ENCODE measurements at places on chromosomes 13 and 19.

GRCh38 chr19:10517760-10518443 is 655 bp upstream of the S1PR5 start:
- peak; percentile 43 for DNase-seq

GRCh38 chr19:5621311-5621944 is 1.1 kb downstream of the SAFB2 start:
- no peak for DNase-seq

GRCh38 chr19:44949550-44949949 is 3.7 kb downstream of the APOC2 start:
- DNase-seq, result no peak

GRCh38 chr19:18750295-18750970 is 40.7 kb downstream of the COMP start:
- DNase-seq, result no peak

DNA sequence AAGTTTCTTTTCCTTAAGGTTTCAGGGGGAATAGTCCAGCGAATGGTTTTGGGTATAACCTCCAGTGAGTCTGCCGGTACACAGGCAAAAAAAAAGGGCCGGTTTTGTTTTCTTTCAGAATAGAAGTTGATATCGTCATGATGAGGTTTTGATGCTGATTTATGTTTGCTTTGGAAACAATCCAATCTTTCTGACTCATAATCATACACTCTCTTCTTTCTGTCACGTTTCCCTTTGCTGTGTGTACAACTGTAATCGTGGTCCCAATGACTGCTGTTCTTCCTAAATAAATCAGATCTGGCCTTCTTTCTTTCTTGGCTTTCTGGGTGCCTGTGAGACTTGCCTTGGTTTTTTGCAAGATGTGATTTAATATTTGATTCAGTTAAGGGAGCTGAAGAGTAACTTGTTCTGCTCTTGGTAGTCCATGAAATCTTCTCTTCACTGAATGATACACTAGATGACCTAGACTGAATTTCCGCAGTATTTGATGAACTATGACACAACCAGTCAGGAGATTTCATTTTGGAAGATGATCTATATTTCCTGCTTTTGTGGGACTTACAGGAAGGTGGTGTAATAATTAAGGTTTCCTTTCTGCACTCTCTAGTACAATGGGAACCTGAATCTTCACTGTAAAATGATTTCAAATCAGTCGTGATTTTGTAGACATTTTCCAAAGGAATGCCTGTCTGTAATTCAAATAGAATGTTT is 34.9 kb upstream of the METTL21C start:
- no peak for DNase-seq

- DNase-seq, result no peak
Measured at GRCh38 chr13:69306766-69307165, 800.9 kb upstream of the ATXN8OS start.

GRCh38 chr13:42597505-42597904 is 23.6 kb downstream of the TNFSF11 start:
- DNase-seq, result no peak

- no peak for DNase-seq
Measured at GRCh38 chr13:19023115-19023514, 158.5 kb downstream of the TUBA3C start.

DNA sequence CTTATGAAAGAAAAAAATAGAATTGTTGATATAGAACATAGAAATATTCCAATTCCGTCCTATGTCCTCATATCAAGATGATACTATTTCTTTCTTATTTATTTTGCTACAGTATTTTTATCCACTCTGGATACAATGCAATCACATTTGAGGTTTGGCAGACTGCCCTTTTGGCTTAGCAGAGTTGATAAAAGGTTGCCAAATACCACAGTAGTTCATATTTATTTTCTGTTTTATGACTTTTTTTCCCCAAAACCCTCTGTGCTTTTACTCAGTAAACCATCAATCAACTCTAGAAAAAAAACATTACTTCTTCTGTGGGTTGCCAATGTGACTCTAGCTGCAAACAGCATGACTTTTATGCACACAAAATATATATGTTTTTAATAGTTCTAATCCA is 424.5 kb downstream of the PCDH9 start:
- DNase-seq, result no peak

DNA sequence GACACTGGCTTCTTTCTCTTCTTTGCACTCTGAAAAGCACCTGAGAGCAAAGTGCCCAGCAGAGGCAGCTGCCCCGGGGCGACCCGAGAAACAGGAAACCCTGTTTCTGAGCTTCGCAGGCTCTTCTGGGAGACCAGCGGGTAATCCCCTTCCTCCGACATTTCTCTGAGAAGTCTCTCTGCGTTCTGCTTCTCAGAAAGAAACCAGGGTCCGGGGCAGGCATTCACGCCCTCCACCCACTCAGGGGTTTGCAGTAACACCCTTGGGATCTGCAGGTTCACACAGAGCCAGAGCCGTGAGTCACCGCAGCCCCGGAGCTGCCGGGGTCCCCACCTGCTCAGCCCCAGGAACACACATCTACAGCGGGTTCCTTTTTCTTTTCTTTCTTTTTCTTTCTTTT is 86.0 kb downstream of the GADD45B start:
- peak; percentile 14 for DNase-seq

DNA sequence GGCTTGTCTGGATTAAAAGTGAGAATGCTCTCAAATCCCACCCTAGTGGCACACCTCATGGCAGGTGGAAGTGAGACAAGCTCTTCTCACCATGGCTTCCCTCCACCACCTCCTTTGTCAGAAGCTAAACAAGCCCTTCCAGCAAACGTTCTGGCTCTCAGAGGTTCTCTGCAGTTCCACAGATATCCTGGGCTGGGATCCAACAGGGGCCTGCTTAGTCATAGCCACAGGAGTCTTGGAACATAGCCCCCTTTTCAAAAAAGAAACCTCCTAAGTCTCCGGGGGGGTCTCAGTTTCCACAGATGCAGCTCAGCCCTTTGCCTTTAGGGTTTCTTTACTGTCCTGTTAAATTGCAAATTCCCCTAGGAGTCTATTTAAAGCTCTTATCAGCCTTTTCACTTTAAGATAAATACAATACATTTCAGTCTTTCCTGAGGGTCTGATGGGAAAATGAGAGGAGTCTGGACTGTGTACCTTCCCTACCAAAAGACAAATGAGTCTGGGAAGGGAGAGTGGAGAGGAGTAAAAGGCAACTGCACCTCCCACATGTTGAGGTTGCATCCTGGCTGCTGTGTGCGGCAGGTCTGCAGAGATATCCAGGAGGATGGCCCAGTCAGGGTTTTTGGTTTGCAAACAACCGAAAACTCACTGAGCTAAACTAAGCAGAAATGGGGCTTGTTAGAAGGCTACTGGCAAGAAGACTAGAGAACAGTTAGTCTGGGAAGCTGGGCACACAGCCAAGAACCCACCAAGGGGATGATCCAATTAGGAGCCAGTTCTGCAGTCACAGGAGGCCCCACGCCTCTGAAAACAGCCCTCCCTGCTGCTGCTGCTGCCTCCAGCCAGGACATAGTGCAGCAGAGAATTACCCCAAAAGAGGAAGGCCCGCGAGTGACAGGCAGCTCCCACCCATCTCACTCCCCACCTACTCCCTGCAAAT is 41.4 kb upstream of the SERP2 start:
- no peak for DNase-seq

DNA sequence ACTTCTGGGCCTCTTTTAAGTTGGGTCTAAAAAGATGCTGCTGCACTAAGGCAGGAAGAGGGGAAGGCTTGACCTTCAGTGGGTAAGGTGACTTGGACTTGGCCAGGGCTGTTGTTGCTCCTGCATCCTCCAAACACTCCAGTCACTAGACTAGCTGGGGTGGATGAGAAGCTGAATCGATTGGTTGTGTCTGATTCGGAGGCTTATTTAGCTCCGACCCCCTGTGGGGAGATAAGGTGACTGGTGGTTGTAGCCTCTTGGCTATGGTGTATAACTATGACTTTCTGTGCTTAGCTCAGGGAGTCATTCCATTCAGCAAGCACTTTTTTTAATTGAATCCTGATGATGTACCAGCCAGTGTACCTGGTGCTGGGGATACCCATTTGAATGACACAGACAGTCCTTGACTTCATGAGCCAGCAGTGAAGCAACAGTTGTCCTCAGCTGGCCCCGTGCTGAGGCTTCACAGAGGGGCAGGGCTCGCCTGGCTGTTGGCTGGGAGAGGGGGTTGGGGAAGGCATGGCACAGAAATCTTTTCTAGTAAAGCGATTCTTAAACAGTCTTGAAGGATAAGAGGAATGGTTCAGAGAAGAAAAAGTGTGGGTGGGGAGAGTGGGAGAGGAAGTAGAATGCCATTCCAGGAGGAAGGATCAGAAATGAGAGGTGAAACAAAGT is 9.9 kb downstream of the PCDH8 start:
- no peak for DNase-seq

GRCh38 chr13:59584101-59584500 is 579.6 kb downstream of the DIAPH3 start:
- no peak for DNase-seq

- no peak for DNase-seq
Measured at GRCh38 chr13:46543287-46543686, 9.7 kb upstream of the LRCH1 start.

DNA sequence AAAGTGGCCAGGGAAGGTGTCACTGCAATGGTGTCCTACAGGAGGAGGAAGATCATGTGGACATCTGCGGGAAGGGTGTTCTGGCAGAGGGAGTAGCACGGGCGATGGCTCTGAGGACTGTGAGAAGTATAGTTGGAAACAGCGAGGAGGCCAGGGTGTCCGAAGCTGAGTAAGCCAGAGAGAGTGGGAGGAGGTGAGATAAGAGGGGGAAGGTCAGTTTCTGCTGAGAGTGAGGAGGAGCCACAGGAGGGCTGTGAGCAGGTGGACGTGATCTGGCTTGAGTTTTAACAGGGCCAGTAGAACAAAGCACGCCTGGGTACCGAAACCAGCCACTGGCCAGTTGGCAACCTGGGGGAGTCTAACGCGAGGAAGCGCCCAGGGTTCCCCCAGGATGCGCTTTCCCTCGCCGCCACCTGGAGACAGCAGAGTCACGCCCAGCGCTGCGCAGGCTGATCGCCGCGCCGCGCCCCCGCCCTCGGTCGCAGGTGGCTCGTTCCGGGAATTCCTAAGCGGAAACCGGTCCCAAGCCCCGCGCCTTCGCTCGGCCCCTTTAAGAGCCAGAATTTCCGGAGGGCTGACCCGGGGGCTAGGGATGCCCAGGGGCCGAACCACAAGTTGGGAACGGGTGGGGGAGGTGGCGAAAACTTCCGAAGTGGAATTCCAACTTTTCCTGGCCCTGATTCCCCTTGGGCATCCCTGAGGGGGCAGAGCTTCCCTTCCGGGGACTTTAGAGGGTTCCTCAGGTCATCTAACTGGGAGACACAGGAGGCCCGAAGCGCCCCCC is 1.1 kb upstream of the LSR start:
- DNase-seq, result no peak

GRCh38 chr13:46288570-46289259 is 77.0 kb downstream of the LRRC63 start:
- peak; percentile 44 for DNase-seq

DNA sequence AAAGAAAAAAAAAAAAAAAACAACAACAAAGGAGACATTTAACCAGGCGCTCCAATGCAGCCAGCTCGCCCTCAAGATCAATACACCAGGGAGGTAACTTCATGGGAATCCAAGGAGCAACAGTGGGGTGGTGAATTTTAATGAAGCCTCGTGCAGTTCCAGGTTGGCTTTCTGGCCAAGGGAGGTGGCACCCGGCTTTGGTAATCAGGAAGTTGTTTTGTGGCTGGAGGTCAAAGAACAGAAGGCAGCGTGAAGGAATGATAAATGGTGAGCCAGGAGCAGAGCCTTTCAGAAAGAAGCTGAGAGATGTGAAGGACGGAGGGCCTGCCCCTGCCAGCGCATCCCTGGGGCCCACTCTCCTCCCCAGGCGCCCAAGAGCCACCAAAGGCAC is 188.2 kb upstream of the TSC22D1 start:
- DNase-seq, result no peak

DNA sequence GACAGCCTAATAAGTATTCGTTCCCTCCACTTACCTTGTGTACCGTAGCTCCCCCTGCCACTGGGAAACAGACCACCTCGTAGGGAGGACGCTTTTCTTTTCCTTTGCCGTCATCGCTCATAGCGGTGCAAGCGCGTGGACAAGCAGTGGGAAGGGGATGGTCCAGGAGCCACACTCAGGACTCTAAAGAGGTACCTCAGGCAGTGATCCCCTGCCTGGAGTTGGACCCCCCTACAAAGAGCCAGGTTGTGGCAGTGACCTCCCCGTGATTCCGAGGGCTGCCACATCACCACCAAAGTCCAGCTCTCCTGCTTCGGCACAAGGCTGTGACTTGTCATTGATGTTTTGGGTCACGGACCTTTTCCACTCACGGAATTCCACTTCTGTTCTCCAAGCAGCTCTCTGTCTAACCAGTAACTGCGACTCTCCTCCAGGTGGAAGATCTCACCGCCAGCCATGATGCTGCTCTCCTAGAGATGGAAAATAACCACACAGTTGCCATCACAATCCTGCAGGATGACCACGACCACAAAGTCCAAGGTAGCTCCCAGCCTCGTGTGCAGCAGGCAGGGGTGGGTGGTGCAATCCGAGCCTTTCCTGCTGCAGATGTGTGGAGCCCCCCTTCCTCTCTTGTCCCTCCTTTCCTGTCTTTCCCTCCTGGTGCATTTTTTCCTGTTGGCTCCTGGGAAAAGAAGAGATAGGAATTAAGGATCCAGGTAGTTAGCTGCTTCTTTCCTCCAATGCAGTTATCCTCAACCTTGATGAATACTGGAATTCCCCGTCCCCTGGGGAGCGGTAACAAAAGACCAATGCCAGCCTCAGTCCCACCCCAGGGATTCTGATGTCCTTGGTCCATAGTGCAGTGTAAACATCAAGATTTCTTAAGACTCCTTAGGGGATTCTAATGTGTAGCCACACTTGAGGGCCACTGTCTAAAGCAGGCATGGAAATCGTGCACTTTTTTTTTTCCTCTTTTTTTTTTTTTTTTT is 107.7 kb downstream of the SLC7A1 start:
- no peak for DNase-seq

GRCh38 chr13:113777311-113778260 is 18.6 kb downstream of the TMEM255B start:
- DNase-seq, result no peak

DNA sequence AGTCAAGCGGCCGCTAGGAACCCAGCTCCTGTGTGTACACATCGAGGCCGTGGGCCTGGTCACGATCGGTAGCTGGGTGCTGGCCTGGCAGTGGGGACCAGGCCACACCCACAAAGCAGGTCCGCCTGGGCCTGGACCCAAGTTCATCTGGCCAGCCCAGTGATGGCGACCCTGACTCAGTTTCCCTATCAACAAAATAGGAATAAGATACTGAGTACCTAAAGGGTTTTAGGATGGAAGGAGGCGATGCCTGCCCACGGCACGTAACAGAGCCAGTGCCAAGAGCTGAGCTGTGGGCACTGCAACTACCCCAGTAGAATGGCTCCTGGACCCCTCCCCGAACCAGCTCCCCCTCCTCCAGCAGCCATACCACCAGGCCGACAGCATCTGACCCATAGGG is 243.5 kb upstream of the SGCG start:
- DNase-seq, result no peak

Data from T-helper 2 cell (primary cell).